ENCODE measurements at places on chromosomes 13 and 19. TPM values are rescaled to one million over a fixed set of nuclear protein-coding genes. Genes with fewer than 3 reads are reported as not detected.

Gene ZNF878
- not detected for total RNA-seq

Gene URAD
- not detected for total RNA-seq

Gene MAG
- not detected for total RNA-seq

DNA sequence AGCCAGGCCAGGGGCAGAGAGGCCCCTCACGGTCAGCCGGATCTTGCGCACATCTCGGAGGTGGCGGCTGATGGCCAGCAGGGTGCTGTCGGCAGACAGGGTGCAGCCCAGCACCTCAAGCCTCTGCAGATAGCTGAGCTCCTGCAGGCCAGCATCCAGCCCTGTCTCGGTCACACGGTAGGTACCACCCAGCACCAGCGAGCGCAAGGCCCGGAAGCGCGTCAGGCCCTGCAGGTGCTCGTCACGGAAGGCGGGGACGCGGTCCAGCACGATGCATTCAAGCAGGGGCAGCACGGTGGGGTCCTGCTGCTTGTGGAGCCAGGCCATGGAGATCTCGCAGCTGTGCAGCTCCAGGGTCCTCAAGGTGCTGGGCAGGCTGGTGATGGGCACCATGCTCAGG, 7.7 kb downstream of the FBXL12 start:
- no peaks in the 10 kb centered on the region for H3K27me3 ChIP-seq

GRCh38 chr19:50534478-50534877, 20.8 kb upstream of the ASPDH start:
- H3K36me3 ChIP-seq = no peaks in the 10 kb centered on the region
- no peak overlapping the region for H3K4me3 ChIP-seq
- no peaks in the 10 kb centered on the region for H3K27me3 ChIP-seq
- no peaks in the 10 kb centered on the region for H3K4me1 ChIP-seq

DNA sequence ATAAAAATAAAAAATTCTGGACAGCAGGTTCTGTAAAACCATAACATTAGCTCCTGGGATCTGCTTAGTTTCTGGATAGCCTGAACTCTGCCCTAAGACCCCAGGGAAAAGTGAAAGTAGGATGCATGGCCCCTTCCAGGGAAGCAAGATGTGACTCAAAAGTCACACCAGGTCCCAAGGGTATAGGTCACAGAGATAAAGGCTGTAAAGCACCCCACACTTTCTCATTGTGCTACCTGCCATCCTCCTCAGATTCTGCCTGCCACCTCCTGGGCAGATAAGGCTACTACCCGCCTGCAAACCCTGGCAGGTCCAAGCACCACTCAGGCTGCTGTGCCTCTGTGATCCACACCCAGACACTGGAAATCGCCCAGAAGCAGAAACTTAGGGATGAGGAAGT, 20.6 kb downstream of the FFAR2 start:
- H3K36me3 ChIP-seq = no peaks in the 10 kb centered on the region
- no peaks in the 10 kb centered on the region for H3K4me1 ChIP-seq
- no peak overlapping the region for H3K4me3 ChIP-seq
- no peak for DNase-seq

GRCh38 chr13:106210324-106210723, 325.1 kb downstream of the EFNB2 start:
- no peaks in the 10 kb centered on the region for H3K36me3 ChIP-seq
- no peak for DNase-seq
- H3K4me3 ChIP-seq = no peak overlapping the region
- H3K27ac ChIP-seq = no peak overlapping the region
- H3K4me1 ChIP-seq = no peaks in the 10 kb centered on the region
- no peaks in the 10 kb centered on the region for H3K27me3 ChIP-seq

- H3K27me3 ChIP-seq = no peaks in the 10 kb centered on the region
- H3K4me3 ChIP-seq = no peak overlapping the region
- no peak overlapping the region for H3K27ac ChIP-seq
- peak; percentile 31 for DNase-seq
- no peaks in the 10 kb centered on the region for H3K4me1 ChIP-seq
Observed at GRCh38 chr13:106083620-106084350, 451.7 kb downstream of the EFNB2 start.

GRCh38 chr13:100650326-100650725, 24.3 kb downstream of the TMTC4 start:
- H3K4me3 ChIP-seq = no peak overlapping the region
- H3K36me3 ChIP-seq = no peaks in the 10 kb centered on the region
- no peaks in the 10 kb centered on the region for H3K27me3 ChIP-seq
- H3K4me1 ChIP-seq = no peaks in the 10 kb centered on the region
- DNase-seq = no peak

GRCh38 chr13:88000239-88000638, 329.1 kb downstream of the SLITRK5 start:
- H3K27ac ChIP-seq = peak overlapping the region; percentile 16
- H3K4me3 ChIP-seq = no peak overlapping the region
- peak; percentile 6 for DNase-seq

- H3K36me3 ChIP-seq = no peaks in the 10 kb centered on the region
- no peak for DNase-seq
Observed at GRCh38 chr13:42633495-42633894, 59.5 kb downstream of the TNFSF11 start.
